Gastroesophageal sphincter (tissue), 4 donors: ENCODE measurements at places on chromosomes 12 and 14.

DNA sequence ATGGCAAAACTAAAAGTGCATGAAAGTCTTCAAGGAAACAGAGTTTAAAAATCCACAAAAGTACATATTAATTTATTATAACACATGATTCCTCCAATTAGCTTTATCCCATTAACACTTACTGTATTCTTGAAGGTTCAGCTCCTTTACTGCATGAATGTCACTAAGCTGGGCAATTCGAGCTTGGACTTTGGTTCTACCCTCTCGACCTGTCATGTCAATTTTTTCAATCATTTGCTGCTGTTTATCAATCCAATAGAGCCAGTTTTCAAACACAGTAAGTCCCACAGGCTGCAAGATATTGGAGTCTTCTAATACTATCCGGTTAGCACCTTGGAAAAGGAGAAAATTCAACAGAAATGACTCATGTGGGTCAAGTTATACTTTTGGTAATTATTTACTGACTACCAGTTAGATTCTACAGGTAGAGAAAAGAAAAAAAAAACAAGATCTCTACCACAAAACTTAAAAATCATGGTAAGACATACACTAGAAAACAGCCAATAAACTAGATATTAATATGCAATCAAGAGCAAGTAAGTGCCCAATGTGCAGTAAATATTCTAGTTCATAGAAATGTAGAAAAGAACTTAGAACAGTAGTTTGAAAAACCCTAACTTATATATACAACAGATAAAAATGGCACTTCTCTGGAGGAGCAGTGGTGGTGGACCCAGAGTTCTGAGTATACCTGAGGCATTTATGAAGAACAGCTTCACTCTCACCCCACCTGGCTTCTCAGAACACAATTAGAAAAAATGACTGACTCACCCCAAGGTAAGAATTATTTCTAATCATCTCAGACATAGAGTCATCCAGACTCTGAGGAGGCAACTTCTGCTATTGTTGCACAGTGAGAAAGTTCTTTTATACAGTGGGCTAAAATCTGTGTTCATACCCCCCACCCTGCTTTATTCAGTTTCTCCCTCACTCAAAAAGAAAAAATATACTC is 67.7 kb downstream of the BCL2L14 start:
- no peak for ATAC-seq

DNA sequence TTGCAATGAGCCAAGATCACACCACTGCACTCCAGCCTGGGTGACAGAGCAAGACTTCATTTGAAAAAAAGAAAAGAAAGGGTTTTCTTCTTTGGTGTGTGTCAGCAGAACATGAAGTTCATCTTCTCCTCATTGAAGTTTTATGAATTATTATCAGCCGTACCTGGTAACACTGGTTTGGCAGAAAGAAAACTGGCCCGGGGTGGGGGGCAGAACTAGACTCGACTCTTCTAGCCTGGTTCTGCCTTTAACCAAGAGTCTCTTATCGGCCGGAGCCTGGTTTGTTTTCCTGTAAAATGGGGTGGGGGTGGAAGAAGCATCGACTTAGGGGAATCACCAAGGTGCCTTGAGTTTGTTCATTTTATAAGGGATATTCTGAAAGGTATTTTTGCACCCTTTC is 64.1 kb downstream of the TECPR2 start:
- no peak for ATAC-seq

DNA sequence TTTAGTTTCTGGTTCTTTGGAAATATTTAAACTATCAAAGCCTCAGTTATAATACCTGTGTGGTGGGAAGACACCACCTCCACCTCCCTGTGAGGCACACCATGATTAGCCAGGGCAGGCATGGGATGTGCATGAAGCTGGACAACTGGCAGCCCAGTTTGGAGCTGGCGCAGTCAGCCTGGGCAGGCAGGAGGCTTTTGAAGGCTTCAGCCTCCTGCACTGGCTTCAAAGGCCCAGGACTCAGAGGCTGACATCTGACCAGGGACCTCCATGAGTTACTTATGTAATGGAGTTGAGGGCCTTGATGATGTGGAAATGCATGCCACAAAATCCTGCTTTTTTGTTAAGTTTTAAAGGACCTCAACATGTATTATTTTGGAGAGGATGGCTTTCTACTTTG is 30.3 kb downstream of the C14orf132 start:
- ATAC-seq = no peak

DNA sequence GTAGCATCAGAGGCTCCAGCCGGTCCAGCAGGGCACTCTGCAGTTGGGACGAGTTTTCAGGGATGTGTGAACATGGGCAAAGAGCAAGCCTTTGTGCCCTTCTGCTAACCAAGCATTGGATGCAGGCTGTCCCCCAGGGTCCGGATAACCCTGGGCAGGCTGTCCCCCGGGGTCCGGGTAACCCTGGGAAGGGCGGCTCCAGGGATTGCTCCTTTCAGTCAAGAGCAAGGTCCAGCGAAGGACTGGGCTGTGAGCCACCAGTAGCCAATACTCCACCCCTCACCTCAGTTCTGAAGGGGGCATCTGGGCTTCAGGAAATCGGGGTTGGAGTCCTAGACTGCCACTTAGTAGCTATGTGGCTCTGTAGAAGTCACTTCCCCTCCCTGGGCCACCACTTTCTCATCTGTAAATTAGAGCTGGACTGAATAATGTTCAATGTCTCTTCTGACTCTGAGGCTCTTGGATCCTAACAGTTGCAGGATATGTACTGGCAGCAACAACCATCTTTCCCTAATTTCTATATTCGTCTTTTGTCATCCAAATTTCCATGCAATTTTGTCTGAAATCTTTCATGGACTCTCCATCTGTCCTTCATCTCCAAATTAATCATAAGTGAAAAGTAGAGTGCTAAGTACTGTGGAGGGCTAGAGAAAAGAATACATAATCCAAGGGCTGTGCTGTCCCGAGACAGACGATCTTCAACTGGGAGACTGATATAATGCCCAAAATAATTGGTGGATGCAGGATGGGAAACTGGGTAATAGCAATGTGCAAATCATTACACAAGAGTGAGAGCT is 137.4 kb upstream of the NTF3 start:
- ATAC-seq = no peak

DNA sequence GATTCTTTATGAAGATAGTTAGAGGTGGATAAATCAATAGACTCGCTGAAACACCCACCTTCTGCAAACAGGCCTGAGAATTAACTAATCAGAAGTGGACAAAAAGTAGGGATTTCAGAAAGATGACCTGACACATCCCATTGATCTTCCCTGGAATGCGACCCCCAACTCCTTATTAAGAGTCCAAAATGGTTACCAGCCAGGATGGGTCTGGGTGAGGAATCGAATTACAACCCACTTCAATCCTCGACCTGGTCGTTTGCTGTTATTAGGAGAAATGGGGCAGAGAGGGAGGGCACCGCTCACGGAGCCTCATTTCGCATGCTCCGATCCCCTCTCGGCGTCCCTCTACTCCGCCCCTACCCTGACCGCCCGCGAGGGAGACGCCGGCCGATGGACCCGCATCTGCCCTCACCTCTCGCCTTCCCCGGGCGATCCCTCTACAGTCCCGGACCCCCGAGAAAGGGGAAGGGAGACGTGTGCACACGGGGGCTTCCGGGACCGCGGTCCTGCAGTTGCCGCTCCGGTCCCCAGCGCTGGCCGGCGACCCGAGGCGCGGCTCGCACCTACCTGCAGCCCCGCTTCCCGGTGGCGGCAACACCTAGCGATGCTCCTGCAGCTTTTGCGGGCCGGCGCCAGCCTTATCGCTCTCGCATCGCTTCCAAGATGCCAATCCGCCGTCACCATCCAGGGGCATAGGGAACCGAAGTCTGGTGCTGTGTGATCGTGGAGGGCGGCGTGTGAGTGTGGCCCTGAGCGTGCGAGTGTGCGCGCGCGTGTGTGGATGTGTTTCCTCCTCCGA is 69.3 kb upstream of the USP15 start:
- ATAC-seq = no peak

DNA sequence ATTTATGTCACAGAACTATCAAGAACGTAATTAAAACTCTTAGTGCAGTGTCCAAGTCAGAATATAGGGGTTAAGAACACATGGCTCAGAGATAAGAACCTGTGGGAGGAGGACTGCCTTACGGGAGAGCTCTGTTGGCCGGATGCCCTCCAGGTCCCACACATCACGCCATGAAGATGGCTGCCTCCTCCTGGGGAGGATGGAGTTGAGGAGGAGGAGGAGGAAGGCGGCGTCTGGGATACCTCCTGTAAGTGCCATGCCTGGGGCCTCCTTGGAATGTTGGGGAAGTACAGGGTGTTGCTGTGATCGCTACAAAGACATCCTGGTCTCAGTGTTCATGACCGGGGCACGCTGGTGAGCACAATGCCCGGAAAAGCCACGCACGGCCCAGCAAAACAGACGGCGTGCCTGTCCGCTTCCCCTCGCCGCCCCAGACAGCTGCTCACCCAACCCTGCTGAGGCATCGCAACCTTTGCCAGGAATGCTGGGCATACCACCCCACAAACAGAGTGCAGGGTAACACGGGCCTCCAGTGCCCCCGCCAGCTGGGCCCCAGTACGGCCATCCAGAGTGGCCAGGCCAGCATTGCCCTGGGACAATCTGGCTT is 28.7 kb upstream of the CD9 start:
- ATAC-seq = peak; percentile 79

DNA sequence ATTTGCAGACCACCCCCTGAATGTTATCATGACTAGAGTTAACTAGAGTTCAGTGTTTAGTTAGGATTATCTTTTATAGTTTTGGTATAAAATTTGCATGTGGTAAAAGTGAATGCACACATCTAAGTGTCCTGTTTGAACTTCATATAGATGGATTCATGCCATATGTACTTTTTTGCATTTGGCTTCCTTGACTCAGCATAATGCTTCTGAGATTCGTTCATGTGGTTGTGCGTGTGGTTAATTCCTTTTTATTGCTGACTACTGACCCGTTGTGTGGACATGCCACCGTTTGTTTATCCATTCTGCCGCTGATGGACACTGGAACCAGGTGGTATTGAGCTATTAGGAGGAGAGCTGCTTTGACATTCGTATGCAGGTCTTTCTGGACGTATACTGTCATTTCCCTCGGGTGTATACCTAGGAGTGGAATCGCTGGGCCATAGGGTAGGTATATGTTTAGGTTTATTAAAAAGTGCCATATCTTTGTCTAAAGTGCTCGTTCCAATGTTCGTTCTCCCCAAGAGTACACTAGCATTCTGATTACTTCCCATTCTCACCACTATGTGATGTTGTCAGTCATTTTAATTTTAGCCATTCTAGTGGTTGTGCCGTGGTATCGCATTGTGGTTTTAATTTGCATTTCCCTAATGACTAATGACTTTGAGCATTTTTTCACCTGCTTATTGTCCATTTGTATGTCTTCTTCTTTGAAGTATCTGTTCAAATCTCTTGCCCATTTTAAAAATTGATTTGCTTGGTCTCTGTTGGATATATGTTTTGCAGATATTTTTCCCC is 37.7 kb downstream of the RIN3 start:
- no peak for ATAC-seq

DNA sequence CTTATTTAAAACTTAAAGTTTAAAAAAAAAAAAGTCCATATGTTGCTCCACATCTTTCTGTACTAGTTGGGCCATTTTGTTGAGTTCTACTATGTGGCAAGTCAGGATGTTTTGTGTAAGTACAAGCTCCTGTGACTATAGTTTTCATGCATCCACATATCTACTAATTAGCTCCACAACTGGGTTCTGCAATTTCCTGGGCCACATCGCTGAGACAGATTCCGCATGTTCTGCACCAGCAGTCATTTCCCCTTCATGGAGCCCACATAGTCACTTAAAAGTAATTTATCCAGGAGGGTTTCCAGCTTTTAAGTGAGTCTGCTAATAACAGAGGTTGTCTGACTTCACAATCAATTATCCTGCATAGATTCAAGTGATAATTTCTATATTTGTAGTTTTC is 461.4 kb downstream of the ZFP36L1 start:
- no peak for ATAC-seq

- ATAC-seq = no peak
Measured at GRCh38 chr12:52740584-52740983, 36.6 kb downstream of the KRT76 start.

DNA sequence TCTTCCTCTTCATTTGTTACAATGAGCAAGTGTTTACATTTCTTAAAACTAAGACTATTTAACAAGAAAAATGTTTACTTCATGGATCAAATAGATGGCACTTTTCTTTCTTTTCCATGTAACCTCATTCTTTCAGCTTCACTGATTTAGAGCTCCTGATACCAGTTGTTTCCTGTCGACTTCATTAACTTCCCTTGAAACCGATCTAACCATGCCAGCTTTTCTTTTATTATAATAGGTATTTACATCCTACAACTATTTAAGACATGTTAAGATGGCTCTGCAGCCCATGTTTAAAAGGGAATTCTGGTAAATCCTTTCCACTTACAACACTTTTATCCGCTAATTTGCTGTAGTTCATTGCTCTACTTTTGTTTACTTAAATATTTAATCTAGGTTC is 107.3 kb upstream of the DCN start:
- no peak for ATAC-seq
